T47D (cell line): ENCODE measurements at places on chromosomes 1 and 21.

DNA sequence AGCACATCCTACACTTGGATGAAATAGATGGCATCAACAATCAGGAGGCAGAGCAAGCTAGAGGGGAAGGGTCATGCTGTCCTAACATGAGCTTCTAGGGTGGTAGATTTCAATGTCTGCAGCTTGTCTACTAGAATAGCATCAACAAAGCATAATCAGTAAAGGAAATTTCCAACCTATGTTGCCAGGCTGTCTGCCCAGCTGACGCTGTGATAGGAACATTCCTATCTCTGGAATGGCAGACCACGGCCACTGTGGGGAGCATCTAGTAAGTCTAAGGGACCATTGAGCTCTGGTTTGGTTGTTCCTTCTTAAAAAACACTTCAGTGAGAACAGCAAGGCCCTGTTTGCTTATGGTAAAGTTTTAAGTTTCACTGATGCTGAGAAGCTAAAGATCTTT is 206.8 kb downstream of the PAPPA2 start:
- DNase-seq, result no peak

GRCh38 chr1:168842306-168842705 is 113.3 kb upstream of the DPT start:
- no peak for DNase-seq

GRCh38 chr1:60978421-60979357 is 103.7 kb upstream of the NFIA start:
- DNase-seq, result peak; percentile 5

- DNase-seq, result no peak
Observed at GRCh38 chr1:44685881-44686280, 11.4 kb downstream of the ARMH1 start.
